ENCODE measurements at places on chromosomes 12 and 14.

GRCh38 chr14:103520269-103520656 lies 2.4 kb downstream of the CKB start:
- no peak overlapping the region for H3K4me3 ChIP-seq
- H3K27ac ChIP-seq: peak overlapping the region; percentile 82
- no peaks in the 10 kb centered on the region for H3K27me3 ChIP-seq
- H3K36me3 ChIP-seq: no peaks in the 10 kb centered on the region
- H3K4me1 ChIP-seq: no peaks in the 10 kb centered on the region
- no peak for DNase-seq

DNA sequence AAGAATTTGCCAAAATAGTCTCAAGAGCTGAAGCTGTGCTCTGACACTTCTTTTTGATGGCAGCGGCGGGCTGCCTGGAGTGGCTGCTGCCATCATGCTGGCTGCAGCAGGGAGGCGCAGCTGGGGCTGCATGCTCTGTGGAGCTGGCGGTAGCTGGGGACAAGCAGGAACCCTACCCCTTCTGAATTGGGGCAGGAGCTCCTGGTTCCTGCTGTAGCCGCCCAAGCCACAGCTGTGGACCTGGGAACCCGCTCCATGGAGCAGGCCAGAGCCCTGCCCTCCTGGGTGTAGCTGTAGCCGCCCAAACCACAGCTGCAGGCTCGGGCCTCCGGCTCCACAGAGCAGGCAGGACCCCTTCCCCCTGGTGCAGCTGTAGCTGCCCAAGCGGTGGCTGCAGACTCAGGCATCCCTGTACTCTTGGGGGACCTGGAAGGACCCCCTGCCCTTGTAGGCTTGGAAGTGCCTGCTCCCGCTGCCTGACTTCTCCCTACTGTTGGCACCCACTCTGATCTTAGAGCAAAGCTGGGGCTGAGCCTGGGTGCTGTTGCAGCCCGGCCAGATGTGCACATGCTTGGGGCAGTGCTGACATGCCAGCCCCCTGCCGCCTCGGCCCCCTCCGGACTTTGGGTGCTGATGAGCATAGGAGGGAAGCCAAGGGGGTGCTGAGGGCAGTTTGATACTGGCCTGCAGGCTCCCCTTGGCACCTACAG lies 33.3 kb downstream of the APAF1 start:
- no peak overlapping the region for H3K27ac ChIP-seq
- DNase-seq: no peak
- no peaks in the 10 kb centered on the region for H3K27me3 ChIP-seq
- H3K4me3 ChIP-seq: no peak overlapping the region
- no peaks in the 10 kb centered on the region for H3K36me3 ChIP-seq
- H3K4me1 ChIP-seq: no peaks in the 10 kb centered on the region

DNA sequence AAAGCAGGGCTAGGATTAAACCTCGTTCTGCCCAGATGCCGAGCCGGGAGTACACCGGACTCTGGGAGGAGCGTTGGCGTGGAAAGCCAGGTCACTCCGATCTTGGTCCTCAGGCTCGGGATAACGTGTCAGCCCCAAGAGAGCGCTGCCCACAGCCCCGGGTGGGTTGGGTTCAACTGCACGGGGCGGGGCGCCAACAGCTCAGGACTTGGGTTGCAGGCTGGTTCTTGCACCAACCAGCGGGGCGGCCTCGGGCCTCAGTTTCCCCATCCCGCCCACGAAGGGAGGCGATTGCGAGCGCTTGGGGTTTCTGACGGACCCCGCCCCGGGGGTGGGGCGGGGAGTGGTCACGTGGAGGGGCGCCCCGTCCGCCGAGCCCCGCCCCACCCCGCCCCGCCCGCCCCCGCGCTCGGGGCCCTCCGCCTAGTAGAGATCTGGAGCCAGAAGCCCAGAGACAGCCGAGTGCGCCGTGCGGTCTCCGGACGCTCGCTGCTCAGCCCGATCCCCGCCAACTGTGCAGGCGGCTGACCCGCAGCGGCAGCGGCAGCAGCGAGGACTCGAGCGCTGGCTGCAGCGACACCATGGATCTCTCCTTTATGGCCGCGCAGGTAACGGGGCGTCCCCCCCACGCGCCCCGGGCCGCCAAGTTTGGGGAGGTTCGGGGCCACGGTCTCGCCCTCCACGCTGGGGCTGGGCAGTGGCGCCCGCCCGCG lies at the start of gene C14orf132:
TSS of gene C14orf132 (plus strand) at position 443 of the 713 bp plus-strand sequence. CDS start at position 582, 139 bp downstream.
- DNase-seq: peak; percentile 78
- H3K4me3 ChIP-seq: peak within 1 kb of the TSS; percentile 67
- no peaks in the 10 kb centered on the region for H3K27me3 ChIP-seq
- no peaks in the 10 kb centered on the region for H3K36me3 ChIP-seq
- peak within 1 kb of the TSS; percentile 84 for H3K27ac ChIP-seq

DNA sequence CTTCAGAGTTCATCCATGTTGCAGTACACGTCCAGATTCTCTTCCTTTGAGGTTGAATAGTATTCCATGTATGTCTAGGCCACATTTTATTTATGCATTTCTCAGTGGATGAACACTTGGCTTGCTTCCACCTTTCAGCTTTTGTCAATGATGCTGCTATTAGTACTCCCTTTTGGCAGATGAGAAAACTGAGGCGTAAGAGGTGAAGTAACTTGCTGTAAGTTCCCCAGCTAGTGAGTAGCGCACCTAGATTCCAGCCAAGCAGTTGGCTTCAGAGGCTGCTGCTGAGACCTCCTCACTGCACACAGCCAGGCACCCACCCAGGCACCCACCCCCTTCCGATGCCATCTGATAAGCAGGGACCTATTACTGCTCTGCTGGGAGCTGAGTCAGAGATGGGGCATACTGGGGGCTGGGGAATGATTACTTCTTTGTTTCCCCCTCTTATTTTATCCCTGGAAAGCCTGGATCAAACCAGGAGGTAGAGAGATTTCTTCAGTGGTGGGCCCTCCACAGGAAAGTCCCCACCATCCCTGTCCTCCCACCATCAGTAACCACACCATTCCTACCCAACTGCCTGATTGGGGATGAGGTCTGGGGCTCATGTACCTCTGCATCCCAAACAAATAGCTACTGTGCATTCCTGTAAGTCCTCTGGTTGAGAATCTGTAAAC lies 234.6 kb downstream of the PCNX1 start:
- no peak for DNase-seq
- no peak overlapping the region for H3K4me3 ChIP-seq
- no peaks in the 10 kb centered on the region for H3K27me3 ChIP-seq
- H3K4me1 ChIP-seq: no peaks in the 10 kb centered on the region
- H3K27ac ChIP-seq: no peak overlapping the region

DNA sequence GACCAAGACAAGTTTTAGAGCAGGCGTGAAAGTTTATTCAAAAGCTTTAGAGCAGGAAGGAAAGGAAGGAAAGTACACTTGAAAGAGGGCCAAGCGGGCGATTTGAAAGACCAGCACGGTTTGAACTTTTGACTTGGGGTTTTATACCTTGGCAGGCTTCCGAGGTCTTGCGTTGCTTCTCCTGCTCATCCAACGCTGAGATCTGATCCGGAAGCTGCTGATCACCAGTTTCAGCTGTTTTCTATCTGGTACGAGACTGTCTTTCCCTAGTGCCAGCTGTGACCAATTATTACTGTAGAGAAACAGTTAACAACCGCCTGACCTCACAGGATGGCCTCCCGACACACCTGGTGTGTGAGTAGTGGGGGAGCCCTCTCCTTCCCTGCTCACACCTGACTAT lies 20.6 kb upstream of the SNRPF start:
- H3K27ac ChIP-seq: no peak overlapping the region
- H3K27me3 ChIP-seq: no peaks in the 10 kb centered on the region
- H3K4me3 ChIP-seq: no peak overlapping the region
- no peaks in the 10 kb centered on the region for H3K4me1 ChIP-seq

GRCh38 chr14:24311837-24312615 lies 724 bp downstream of the LTB4R start:
- H3K36me3 ChIP-seq: no peaks in the 10 kb centered on the region
- H3K27ac ChIP-seq: peak overlapping the region; percentile 80
- H3K27me3 ChIP-seq: no peaks in the 10 kb centered on the region
- peaks cover 5% of the 10 kb centered on the region for H3K4me1 ChIP-seq

Measured in uterus (tissue), 4 donors.